ENCODE measurements at places on chromosomes 4 and X.

- DNase-seq = no peak
Observed at GRCh38 chrX:112164420-112164819, 81.8 kb upstream of the TRPC5 start.

DNA sequence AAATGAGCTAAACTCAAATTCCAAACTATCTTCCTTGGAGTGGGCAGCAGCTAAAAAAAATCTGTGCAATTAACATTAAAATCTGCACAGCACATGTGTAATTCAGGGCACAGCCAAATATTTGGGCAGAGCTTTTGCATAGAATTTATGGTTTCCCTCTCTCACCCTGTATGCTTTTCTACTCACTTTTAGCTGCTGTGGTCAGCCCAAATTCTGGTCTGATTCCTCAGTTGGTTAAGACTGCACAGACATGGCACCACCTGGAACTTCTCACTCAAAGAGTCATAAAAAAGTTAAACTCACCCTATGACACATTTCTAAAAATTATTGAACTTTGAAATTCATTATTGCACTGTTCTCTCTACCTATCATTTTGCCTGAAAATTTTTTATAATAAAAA is 4.9 kb upstream of the PLK4 start:
- DNase-seq = no peak

DNA sequence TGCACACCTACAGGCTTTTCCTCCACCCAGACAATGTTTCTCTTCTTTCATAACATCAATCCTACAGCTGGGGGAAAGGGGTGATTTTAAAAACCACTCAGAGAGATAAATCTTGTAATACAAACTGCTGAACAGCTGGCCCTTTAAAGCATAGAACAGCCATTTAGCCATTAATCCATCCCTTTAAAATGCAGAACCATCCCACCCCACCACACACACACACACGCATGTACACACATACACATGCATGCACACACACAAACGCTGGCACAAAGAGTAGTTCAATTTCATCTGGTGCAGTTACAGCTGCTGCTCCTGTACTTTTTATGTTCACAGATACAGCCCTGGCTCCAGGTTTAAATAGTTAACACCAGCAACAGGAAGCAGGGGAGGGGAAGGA is 426.1 kb downstream of the MID1IP1 start:
- DNase-seq = no peak

DNA sequence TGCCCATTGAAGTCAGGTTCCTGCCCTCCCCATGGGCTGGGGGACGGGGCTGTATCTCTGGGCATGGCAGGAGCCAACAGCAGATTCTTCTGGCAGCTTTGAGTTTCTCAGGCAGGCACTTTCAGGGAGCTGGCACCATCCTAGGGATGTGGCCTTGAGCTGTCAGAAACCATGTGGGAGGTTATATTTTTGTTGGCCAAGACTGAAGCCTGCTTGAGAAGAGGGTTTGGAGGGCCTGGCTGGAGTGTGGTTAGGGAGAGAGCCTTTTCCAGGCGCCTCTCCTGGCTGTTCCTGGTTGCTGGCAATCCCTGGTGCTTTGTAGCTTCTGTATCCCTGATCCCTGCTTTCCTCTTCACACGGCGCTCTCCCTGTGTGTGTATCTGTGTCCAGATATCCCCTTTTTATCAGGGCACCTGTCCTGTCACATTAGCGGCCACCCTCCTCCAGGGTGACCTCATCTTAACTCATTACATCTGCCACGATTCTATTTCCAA is 30.6 kb upstream of the SORCS2 start:
- no peak for DNase-seq

DNA sequence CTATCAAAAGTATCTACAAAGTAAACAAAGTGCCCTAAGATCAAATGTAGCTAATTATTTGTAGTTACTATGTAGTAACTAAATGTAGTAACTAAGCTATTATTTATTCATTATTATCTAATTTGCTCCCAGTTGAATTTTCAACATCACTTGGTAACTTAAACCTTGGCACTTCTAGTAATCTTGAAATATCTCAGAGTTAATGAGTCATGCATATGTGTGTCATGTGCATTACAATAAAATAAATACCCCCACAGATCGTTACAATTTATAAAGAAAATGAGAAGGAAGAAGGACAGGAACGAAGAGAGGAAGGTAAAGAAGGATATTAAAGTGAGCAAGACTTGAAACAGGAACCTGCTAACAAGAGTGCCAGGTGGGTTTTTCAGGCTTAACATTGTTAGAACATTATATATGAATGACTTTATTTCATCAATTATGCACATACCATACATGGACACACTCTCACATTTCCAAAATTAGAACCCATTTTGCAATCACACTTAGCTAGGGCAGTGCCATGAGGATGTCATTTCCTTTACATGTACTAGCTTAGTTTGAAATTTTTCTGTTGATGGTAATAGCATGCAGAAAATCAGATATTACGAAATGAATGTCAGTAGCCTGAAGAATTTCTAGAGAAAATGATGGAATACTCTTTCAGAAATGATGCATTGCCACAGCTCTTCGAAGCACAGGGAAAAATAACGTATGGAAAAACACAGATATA is 1670.4 kb upstream of the AGA start:
- no peak for DNase-seq

- DNase-seq = peak; percentile 67
Observed at GRCh38 chr4:82905205-82905604, 4.7 kb downstream of the THAP9 start.

DNA sequence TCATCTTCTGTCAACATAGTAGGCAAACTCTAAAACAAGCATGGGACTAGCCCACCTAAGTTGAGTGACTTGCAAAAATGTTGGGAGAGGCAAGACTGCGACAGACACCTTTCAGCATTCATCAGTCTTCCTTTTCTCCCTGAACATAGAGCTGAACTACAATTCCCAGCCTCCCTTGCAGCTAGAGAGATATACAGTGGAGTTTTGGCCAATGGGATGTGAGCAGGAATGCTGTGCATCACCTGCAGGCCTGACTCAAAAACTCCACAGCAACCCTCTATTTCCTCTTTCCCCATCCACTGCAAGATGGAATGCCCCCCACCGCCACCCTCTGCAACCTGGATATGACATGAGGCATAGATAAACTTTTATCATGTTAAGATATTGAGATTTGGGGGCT is 66.5 kb downstream of the PDHA1 start:
- DNase-seq = no peak

DNA sequence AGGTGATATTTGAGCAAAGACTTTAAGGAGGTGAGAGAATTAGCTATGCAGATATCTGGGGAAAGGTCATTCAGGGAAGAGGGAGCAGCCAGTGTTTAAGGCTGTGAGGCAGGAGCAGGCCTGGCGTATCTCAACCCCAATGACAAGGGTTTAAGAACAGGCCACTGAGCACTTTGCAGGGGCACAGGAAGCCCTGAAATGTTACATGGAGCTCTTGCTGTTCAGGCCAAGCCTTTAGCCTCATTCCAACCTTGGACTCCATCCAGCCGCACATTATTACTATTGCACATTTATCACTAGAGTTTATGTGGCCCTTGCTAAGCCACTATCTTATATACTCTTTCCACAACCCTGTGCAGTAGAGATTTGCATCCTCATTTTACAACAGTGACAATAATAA is 114.0 kb downstream of the EFNB1 start:
- DNase-seq = no peak

GRCh38 chr4:154490583-154491340 is 837 bp downstream of the DCHS2 start:
- peak; percentile 1 for DNase-seq

GRCh38 chrX:50430917-50431575 is 39.6 kb downstream of the DGKK start:
- peak; percentile 1 for DNase-seq

- DNase-seq = peak; percentile 49
Observed at GRCh38 chrX:110087485-110088356, 84.8 kb downstream of the TMEM164 start.

Measured in hematopoietic multipotent progenitor cell treated with erythropoietin and hydrocortisone succinate and interleukin-3 and kit ligand, for 6 days (in vitro differentiated cells).